ENCODE measurements at places on chromosomes 16 and 17.

DNA sequence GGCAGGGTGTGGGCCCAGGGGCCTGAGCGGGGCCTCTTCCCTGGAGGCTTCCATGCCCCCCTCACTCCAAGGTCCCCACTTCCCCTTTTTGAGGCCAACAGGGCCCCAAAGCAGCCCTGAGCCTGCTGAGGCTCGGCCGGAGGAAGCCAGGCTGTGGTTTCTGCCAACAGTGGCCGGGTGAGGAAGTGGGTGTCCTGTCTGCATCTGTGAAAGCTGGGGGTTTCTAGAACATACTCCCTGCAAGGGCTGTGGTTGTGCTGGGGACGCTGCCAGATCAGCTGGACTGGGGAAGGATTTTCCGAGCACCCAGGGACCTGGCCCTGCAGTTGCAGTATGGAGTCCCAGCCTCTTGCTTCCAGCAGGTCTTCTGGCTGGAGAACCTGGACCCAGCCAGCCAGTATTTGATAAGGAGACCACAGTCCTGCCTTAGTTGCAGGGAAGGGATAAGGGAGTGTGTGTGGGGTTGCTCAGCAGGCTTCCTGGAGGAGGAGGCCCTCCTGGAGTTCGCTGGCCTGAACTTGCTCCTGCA lies 15.7 kb downstream of the ADCY7 start:
- peak; percentile 79 for DNase-seq

DNA sequence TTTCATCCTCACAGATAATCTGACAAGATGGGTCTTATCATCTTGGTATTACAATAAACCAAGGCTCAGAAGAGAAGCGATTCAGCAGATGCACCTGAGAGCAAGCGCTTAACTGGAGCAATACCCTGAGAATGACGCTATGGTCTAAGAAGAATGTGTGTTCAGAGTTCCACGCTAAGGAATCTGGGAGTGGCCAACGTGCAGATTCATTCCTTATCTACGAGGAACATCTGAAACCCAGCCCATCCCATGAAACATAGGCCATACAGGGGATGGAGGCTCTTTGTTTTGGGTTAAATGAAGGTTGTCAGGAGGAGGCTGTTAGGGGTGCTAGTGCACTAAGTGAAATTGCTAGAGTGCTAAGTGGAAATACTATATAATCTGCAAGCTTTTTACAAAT lies 28.5 kb upstream of the KDM8 start:
- DNase-seq = no peak

GRCh38 chr16:86929057-86929871 lies 350.9 kb downstream of the FOXL1 start:
- DNase-seq = peak; percentile 65

DNA sequence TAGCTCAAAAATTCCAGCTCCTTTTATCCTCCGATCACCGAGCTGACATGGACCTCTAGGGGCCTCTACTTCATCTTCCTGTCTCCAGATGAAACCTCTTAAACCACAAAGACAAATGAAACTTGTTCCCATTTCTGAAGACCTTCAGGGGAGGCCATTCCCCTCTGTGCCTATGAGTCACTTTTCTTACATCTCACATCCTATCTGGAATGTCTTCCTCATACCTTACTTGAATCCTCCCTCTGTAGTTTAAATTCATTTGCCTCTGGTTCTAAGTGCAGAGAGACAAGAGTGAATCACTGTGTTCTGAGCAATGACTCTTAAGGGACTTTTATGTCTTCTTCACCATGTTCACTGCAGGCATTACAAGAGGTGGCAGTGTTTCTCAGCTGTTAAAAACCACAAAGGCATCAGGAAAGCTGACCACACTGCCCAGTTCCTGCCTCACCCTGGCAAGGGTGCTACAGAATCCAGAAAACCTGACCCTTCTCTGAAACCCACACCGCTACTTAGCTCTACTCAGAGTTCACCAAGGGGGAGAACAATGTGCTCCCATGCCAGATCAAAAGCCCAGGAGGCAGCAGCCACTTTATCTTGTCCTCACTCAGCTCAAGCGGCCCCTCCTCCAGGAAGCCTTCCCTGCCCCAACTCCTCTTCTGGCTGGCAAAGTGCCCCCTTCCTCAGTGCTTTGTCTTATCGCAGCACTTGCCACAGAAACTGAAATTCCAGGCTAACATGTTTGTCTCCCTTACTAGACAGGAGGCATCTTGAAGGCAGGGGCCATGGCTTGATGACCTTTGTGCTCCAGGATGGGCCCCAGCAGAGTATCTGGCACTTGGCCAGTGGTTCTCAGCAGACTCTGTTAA lies 6.4 kb downstream of the CUEDC1 start:
- peak; percentile 47 for DNase-seq

DNA sequence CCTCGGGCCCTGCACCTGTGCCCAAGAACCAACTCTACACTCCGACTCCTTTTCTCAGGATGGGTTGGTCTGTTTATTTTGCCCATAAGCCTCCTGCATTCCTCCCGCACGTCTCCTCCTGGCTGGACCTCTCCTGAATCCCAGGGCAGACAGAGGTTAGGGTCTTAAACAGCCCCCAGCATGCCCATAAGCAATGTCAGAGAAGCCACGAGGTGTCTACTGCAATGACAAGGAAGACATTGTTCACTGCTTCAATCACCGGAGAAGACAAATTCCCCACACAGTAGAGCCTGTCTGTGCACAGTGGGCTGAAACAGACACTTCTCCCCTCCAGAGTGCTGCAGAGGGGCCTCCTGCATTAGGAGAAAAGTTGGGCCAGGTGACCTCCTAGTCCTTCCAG lies 230.6 kb upstream of the RPL38 start:
- no peak for DNase-seq

DNA sequence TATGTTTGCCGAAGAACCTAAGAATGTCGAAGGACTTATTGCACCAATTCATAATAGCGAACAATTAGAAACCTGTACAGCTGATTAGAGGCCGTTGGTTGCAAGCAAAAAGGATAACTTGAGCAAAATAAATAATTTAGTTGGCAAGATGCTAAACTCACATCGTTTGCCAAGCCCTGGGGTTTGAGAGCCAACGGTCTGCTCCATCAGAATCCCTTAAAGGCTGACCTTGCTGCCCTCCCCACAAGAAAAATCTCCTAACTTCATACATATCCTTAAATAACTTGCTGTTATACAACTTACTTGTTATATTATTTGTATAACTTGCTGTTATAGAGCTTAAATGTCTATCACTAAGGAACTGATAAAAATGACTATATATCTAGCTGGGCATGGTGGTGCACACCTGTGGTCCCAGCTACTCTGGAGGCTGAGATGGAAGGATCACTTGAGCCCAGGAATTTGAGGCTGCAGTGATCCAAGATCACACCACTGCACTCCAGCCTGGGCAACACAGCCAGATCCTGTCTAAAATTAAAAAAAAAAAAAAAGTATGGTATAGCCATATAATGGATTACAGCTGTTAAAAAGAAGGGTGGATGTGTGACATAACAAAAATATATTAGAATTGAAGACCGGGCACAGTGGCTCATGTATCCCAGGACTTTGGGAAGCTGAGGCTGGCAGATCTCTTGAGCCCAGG lies 1.9 kb upstream of the TRIM37 start:
- no peak for DNase-seq

All from left ventricle myocardium superior (tissue), 1 donor.